Stimulated activated CD8-positive, alpha-beta memory T cell treated with anti-CD3 and anti-CD28 coated beads, Interleukin-4, amount 100 ng/mL, for 48 hours (primary cell): ENCODE measurements at places on chromosomes 2 and 18.

- no peak for DNase-seq
These were observed 202.2 kb upstream of the PIK3C3 start for GRCh38 chr18:41752826-41753225.

GRCh38 chr18:48893061-48893607 lies 57.6 kb downstream of the SMAD7 start:
- no peak for DNase-seq

GRCh38 chr2:39618736-39619135 lies 47.0 kb upstream of the TMEM178A start:
- DNase-seq, result no peak

GRCh38 chr2:223494942-223495341 lies 107.2 kb downstream of the SCG2 start:
- DNase-seq, result no peak

- DNase-seq, result no peak
These were observed 73.5 kb downstream of the ZCCHC2 start for GRCh38 chr18:62596145-62597005.

- no peak for DNase-seq
These were observed 20.0 kb upstream of the SERPINB2 start for GRCh38 chr18:63867368-63868125.
